ENCODE measurements at places on chromosomes 16 and 17.

DNA sequence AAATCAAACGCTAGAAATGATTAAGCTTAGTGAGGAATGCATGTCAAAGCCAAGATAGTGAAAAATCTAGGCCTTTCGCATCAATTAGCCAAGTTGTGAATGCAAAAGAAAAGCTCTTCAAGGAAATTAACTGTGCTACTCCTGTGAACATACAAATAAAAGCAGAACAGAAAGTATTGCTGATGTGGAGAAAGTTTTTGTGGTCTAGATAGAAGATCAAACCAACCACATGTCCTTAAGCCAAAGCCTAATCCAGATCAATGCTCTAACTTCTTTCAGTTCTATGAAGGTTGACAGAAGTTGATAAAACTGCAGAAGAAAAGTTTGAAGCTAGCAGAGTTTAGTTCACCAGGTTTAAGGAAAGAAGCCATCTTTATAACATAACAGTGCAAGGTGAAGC, 1044.6 kb downstream of the CDH11 start:
- no peak for DNase-seq

GRCh38 chr17:61007980-61008379, 330.3 kb downstream of the BCAS3 start:
- DNase-seq = no peak

DNA sequence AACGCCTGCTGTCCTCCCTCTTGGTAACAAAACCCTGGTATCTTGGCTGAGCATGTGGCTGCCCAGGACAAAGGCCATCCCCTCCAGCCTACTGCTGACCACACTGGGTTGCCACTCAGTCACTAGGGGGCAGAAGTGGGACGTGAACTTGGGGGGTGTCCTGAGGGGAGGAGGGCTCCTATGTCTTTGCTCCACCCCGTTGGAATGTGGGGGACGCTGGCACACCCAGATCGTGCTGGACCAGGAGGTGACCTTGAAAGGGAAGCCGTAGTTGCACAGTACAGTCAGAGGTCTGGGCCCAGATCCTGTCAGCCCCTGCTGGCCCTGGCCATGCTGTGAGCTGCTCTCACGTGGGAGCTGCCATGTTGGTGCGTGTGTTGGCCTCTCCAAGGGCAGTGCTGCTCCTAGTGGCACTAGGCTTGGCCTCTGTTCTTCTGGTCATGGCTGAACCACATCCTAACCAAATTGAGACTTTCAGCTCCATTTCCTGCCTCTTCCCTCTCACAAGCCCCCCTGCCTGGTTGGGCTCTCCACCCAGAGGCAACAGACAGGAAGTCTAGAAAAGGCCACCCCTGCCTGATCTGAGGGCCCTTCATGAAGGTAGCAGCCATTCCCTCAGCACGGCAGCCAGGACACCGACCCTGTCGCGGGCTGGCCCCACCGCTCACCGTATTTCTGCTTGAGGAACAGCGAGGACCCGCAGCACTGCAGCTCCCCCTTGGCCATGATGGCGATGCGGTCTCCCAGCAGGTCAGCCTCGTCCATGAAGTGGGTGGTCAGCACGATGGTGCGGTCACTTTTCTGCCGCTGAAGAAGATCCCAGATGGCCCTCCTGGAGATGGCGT, 29.0 kb upstream of the RNPS1 start:
- no peak for DNase-seq

GRCh38 chr17:80647746-80648145, 103.1 kb downstream of the RPTOR start:
- peak; percentile 66 for DNase-seq

DNA sequence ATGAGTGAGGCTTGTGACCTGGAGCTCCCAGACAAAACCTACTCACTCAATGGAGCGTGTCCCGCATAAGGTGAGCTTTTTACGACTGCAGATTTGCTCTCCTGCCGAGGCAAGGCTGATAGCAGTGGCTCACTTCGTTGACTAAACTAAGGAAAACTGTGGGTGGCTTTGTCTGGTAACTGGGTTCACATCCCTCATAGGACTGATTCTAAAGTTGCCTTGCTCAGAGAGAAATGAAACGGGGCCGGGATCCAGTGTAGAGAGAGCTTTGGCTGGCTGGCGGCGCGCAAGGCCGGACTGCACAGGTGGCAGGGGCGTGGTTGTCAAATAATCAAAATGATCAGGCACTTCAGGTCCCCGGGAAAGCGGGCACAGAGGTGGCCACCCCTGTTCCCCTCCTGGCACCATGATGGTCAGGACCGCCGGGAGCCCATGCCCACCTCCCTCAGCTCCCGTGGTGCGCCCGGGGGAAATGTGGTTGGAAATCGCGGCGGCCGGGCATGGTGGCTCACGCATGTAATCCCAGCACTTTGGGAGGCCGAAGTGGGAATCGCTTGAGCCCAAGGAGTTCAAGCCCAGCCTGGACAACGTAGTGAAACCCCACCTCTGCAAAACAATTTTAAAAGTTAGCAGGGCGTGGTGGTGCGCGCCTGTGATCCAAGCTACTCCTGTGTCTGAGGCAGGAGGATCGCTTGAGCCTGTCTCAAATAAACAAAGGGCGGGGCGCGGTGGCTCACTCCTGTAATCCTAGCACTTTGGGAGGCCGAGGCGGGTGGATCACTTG, 26.6 kb upstream of the OR1F1 start:
- no peak for DNase-seq

- DNase-seq = peak; percentile 67
Measured at GRCh38 chr17:76547183-76547641, 7.4 kb downstream of the PRCD start.

DNA sequence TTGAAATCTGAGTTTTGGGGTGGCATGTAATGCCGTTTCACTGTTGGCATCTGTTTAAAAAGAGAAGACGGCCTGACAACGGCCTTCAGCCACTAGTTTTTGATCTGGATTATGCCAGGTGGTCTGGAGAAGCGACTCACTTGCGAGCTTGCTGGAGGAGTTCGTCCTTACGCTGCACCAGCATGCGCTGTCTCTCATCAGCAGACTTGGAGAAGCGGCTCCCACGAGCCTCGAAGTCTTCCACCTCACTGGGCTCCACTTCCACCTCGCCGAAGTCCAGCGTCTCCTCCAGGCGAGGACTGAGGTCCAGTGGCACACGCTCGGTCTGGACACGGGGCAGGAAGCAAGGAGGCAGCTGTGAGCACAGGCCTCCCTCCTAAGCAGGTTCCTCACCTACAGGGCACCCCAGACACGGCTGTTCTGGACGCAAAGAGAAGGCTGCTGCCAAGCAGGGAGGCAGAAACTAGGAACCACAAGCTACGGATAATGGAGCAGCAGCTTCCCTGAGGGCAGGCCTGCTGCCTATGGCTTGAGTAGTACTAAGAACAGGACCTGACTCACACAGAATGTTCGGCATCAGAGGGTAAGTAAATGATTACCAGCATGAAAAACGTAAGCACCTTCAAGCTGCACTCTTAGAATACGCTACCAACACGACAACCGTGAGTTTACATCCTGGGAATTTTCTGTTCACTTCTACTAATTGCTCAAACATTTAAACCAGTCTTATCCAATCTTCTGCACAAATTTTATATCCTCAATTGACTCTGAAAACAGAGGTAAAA, 61.4 kb downstream of the AMFR start:
- no peak for DNase-seq

GRCh38 chr16:88826070-88826840, 14.5 kb upstream of the APRT start:
- DNase-seq = no peak

DNA sequence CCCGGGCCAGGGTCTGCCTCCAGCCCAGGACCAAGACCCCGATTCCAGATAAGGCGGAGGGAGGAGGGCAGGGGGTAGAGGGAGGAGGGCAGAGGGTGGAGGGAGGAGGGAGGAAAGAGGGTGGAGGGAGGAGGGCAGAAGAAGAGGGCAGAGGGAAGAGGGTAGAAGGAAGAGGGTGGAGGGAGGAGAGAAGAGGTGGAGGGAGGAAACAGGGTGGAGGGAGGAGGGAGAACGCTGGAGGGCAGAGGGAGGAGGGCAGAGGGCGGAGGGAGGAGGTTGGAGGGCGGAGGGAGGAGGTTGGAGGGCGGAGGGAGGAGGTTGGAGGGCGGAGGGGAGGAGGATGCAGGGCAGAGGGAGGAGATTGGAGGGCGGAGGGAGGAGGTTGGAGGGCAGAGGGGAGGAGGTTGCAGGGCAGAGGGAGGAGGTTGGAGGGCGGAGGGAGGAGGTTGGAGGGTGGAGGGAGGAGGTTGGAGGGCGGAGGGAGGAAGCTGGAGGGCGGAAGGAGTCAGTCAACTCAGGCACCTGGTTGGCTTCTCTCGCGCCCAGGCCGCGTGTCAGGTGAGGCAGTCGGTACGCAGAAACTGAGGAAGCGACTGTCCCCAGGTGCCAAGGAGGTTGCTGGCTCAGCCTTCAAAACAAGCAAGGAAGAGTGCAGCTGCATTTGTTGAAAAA, 65.2 kb downstream of the KLHDC4 start:
- no peak for DNase-seq

- DNase-seq = no peak
Measured at GRCh38 chr17:1385861-1386260, 14.2 kb downstream of the YWHAE start.

DNA sequence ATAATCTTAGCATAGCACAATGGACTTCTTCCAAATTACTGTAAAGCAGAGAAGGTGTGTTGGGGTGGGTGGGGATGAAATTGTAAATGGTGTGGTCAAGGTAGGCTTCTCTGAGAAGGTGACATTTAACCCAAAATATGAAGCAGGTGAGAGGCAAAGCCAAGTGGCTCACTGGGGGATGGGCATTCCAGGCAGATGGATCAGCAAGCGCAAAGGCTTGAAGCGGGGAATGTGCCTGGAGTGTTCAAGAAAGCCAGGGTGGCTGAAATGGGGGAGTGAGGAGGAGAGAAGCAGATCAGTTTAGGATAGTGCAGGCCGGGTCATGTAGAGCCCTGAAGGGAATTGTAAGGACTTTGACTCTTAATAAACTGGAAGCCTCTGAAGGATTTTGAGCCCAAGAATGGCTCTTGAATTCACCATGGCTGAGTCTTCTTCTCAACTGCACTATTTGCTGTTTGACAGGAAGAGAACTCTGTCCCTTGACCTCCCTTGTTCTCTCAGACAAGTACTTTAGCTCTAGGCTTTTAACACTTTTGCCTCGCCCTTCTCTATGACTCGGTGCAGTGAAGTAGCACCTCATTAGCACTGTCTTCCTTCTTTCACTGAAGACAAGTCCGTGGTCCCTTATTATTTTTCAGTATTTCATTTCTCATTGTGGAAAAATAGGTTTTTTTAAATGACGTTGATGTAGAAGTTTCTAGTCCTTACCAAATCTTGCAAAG, 14.7 kb downstream of the CACNG3 start:
- DNase-seq = no peak

- DNase-seq = peak; percentile 24
Measured at GRCh38 chr16:77951788-77952187, 70.6 kb upstream of the CLEC3A start.
